ENCODE measurements at places on chromosomes 3 and 15.
A peak's percentile ranks its signal among the peaks of the same experiment; 100 is the strongest.

DNA sequence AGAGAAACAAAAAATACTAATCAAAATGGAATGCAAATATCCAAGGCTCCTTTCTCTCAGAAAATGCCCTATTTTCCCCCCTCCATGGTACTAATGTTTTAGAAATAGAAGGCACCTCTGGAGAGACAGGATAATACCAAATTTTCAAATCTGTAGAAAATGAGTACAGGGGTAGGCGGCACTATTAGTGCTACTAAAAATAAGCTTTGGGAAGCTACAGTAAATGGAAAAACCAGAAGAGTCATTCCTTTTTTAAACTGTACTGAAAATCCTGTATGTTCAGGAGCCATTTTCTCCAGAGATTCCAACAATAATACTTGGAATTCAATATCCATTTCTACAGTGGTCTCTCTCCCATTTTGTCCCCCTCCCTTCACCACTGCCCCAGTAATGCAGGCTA lies 320.8 kb downstream of the RORA start:
- no peak for DNase-seq

GRCh38 chr3:165549037-165549436 lies 288.2 kb downstream of the BCHE start:
- DNase-seq = no peak

- no peak for DNase-seq
Measured at GRCh38 chr3:59808446-59808845, 758.6 kb upstream of the CFAP20DC start.

DNA sequence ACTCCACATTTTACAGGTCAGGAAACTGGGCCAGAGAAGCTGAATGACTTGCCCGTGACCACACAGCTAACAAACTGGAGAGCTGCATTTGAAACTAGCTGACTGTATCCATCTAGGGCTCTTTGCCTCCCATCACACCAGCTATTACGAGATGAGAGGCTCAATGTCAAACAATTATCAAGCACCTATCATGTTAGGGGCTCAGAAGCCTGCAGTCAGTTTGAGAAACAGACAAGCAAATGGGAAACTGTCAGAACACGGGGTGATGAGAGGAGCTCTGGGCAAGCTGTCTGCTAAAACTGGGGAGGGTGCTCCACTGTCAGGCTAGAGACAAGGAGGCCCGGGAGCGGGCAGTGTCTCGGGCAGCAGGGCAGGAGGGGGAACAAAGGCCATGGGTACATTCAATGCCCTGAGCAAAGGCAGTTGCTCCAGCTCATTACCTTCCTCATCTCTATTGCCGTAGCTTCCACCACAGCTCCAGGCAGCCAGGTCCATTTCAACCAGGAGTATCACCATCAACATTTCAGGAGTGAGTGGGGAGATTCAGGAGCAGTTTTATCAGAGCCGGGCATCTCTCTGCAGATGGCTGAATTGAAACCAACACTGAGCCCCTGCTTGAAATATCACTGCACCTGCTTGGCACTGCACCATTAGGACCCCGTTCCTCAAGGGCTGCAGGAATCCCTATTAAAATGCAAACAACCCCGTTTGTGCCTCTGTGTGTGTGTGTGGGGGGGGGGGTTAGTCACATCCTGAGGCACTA lies 122.6 kb downstream of the RAB11A start:
- no peak for DNase-seq

DNA sequence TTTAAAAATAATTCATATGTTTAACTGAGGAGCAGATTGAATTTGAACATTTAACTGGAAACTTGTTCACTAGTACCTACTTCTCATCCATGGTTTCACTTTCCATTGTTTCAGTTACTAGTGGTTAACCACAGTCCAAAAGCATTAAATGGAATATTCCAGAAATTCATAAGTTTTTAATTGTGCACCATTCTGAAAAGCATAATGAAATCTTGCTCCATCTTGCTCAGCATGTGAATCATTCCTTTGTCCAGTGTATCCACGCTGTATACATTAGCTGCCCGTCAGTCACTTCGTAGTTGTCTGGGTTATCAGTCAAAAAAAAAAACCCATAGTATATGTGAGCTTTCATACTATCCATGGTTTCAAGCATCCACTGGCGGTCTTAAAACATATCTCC lies 217.6 kb downstream of the TPRG1 start:
- DNase-seq = peak; percentile 13

- DNase-seq = no peak
Measured at GRCh38 chr3:189945935-189946709, 174.6 kb downstream of the P3H2 start.

All from LHCN-M2 (cell line).